NCI-H1048 (cell line): ENCODE measurements at places on chromosomes 1 and 21.

DNA sequence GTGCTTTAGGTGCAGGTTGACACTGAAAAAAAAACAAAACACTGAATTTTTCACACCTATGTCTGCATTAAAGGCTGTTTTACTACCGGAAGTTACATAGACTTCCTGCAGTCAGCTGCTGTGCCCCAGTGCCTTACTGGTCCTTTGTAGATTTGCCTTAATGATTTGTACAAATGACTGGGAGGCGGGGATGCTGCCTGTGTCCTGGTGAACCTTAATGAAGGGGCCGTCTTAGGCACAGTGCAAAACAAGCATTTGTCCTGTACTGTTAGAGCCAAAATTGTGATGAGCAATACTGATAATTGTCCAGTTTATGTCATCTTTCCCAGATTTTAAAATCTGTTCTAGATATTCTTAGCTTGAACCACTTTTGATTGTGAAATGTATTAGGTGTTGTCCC is 90.9 kb upstream of the PGD start:
- no peak for DNase-seq

DNA sequence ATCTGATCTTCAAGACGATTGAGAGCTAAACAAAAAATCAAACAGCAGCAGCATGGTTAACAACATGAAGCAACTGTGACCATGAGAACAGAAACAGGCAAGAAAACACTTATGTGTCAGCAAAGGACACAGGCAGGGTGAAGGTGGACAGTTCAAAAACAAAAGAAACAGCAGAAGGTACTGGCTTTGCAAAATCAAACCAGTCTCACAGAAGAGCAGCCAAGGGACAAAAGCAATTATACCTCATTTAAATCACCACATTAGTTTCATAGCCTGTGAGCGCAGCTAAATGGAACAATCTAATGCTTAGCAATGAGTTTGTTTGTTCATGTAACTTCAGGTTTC is 59.1 kb downstream of the CAPN2 start:
- DNase-seq = no peak

DNA sequence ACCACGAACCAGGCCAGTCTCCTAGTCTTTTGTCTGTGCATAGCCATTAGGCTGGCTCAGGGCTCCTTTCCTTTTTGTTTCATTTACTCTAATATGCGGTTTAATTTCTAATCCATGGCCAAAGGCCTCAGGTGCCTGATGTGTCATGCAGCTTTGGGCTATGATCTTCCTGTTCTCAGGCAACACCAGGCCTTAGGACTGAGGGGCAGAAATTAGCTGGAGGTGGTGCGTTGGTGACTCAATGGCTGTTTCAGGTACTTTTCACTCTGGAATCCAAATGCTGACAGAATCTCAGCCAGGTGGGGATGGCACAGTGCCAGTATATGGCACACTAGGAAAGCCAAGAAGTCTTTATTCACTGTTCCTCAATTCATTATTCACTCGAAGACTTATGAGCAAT is 105.3 kb downstream of the CACNA1E start:
- no peak for DNase-seq

- no peak for DNase-seq
Measured at GRCh38 chr1:38614861-38615260, 244.7 kb downstream of the RRAGC start.

GRCh38 chr1:29878501-29878900 is 642.2 kb downstream of the PTPRU start:
- no peak for DNase-seq

- DNase-seq = peak; percentile 29
Measured at GRCh38 chr1:52867087-52867863, 24.7 kb downstream of the ZYG11A start.

DNA sequence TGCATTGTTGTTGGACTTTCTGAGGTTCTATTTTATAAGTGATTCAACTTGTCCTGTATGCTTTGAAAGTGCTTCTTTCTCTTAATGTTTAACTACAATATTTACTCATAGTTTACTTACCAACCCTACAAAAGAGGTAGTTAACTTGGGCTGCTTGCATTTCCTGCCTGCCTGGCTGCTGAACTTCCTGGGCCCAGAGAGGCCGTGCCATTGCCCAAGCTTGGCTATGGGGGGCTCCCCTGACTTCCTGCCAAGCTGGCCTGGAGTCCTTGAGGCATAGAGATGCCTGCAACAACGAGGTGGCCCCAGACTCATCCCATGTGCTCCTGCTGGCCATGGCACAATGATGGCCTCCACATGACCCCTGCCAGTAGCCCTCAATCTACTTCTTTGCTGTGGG is 361.6 kb upstream of the PLD5 start:
- no peak for DNase-seq

DNA sequence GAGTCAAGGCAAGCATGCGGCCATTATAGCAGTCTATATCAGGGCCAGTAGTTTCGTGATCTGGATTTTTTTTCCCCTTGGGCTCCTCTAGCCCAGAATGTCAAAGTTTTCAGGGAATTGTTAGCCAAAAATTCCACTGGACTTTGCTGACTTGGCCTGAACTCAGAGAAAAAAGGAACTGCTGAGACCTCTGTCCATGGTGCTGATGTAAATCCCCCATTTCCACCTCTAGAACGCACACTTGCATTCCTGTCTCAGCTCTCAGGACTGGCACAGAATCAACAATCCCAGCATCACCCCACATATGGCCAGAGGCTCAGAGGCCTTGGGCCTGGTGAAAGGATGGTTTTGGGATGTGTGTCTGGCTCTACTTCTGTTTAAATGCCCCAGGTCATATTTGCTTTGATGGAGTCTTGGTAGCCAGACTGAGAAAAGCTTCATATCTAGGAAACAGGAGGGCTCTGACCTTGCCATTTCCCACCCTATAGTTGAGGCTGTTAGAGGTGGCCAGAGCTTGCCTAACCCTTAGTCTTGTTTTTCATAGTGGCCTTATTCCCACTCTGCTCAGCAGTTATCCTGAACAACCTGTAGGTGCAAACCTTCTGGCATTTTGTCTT is 16.9 kb upstream of the EFCAB14 start:
- no peak for DNase-seq

DNA sequence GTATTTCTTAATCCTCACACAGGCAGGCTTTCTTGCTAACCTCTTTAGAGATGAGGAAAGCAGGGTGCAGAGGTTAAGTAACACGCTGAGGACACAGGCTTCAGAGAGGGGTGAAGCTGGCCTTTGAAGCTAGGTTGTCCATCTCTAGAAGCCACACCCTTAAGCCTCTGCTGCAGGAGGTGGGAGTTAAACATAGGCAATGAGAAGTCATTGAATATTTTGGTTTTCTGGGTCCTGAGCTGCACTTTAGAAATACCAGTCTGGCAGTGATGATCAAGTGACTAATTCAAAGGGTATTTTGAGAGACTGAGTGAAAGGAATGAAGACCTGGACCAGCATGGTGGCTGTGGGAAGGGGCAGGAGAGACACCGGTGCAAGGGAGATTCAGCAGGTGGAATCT is 9.9 kb downstream of the KCNJ15 start:
- no peak for DNase-seq

DNA sequence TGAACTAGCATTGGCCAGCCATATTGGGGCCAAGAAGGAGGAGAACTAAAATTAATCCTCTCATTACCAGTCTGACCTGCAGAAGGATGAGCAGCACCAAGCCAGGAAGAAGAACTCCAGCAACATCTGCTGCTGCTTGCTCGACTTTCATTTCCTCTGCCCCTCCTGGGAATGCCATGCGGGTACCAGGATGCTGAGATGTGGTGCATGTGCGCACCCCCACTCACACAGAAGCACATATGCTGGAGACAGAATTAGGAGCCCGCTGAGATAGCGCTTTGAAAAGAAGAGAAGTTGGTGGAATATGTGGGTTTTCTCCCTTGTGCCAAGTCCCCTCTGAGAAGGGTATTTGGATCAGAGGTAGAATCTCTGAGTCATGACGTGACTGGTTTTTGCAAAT is 70.4 kb downstream of the PLXNA2 start:
- DNase-seq = no peak

- DNase-seq = no peak
Measured at GRCh38 chr1:89672489-89673183, 39.7 kb downstream of the LRRC8C start.

DNA sequence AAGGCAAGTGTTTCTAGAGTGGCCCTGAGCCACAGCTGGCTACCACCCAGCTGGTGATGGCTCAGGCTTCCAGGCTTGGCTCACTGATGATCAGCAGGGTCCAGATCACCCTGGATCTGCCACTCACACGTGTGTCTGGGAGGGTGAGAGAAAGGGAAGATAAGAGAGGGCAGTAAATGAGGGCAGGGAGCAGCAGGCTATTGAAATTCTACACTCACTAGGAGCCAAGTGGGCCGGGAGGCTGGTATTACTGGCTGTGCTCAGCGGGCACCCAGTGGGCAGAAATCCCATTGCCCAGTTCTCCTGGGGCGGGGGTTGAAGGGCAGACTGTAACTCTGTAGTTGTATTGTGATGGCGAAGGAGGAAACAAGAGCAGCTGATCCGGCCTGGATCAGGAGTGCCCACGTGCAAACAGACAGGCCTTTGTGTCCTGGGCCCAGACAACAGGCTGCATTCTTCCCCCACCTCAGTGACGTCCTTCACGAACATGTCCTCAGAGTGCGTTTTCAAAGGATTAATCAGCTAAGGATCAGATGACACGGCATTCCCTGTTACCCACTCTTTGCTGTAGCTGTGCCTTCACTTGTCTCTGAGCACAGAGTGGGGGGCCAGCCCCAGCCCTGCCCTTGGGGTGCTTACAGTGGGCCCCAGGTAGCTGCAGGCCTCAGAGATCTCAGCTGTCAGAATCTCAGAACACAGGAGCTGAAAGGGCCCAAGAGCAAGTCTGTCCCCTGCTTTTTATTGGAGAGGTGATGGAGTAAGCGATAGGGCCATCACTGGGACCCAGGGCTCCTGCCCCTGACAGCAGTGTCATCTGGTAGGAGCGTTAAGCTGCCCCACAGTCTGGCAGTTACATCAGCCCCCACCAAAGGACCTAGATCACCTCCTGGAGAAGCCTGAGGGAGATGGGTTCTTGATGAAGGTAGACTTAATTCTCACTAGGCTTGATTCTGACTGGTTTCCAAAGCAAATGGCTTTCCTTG is 60.5 kb downstream of the ATP1A1 start:
- DNase-seq = no peak

- peak; percentile 48 for DNase-seq
Measured at GRCh38 chr1:161192476-161193465, 6.1 kb downstream of the ADAMTS4 start.

GRCh38 chr21:42440187-42440792 is 36.6 kb downstream of the UBASH3A start:
- no peak for DNase-seq

GRCh38 chr1:79501153-79501552 is 494.6 kb upstream of the ADGRL4 start:
- no peak for DNase-seq

GRCh38 chr1:37513795-37514349 is 694 bp downstream of the MEAF6 start:
- no peak for DNase-seq

DNA sequence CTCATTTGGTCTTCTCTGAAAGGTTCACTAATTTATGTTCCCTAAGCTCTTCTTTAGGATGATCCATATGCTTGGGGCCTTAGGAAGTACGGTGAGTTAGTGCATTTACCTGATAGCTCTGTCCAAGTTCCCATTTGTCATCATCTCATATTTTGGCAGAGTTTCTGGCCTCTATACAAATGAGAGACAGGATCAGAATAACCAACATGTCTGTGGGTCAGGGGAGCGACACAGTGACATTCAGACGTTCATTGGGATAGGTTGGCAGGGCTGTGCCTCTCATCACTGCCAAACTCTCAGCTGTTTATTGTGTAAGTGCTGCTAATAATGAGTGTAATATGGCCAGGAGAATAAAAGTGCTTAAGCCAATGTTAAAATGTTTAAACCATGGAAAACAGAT is 561.1 kb upstream of the ZRANB2 start:
- no peak for DNase-seq

DNA sequence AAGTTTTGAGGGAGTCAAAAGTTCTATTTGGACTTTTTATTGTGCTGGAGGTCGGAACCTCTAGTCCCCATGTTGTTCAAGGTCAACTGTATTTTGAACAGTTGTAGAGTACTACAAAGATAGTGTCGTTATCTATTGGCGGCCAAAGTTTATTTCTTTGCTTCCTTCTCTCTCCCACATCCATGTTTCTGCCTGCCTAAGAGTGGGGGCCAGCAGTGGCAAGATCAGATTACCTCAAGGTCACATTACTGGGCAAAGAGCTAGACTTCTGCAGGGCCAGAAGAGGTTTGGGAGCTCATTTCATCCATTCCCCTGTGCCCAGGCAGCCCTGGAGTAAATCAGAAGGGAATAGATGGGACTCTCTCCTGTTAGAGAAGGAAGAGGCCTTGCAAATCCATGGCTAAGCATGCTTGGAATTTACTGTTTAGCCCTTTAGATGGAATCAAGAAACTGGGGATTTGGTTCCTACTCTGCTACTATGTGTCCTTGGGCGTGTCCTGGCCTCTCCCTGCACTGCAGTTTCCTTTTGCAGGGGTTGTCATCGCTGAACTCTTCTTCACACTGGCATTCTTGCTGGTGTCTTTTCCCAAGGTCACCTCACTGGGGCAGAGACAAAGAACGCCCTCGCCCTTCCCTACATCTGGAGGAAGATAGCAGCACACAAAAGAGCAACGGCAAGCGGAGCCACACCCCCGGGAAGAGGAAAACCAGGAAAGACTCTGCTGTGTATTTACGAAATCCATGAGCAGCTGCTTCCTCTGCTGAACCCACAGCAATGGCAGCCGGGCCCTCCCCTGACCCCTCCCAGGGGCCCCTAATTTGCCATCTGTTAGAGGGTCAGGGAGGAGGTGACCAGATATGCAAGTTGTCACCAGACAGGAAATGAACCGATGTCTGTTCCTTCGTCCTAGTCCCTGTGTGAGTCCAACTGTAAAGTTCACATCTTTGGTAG is 73.3 kb downstream of the PLPP3 start:
- DNase-seq = no peak

DNA sequence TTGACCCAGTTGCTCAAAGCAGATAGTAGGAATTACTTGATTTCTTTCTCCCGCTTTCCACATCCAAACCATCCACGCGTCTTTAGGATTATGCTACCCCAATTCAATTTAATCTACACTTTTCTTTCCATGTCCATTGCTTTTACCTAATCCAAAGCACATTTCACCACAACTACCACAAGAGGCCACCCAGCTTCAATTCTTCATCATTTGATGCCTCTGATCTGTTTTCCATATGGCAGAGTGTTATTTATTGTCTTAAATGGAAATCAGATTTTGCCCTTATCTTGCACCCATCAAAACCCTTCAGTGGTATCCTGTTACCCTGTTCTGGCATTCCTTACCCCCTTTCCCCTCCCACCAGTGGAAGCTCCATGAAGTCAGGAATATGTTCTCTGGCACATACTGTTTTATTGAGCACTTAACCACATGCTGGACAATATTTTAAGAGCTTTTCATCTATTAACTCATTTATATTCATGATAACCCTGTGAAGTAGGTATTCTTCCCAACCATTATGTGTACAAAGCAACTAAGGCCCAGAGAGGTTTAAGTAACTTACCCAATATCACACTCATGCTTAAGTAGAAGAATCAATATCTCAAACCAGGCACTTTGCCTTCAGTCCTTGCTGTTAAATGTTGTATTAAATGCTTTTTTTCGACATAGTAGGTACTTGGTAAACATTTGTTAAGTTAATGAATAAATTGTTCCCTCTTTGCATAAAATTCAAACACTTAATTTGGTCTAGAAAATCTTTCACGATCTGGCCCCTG is 34.6 kb downstream of the CLIC4 start:
- DNase-seq = no peak

- no peak for DNase-seq
Measured at GRCh38 chr1:61639608-61640336, 85.2 kb downstream of the TM2D1 start.

GRCh38 chr1:8428441-8428840 is 110.5 kb downstream of the SLC45A1 start:
- no peak for DNase-seq
